Activated T-helper 1 cell treated with Interleukin-2 at 50 U/mL for 16 hours (primary cell): ENCODE measurements at places on chromosomes 5 and 9.

- no peak for DNase-seq
Measured at GRCh38 chr5:178413988-178414387, 176.2 kb downstream of the COL23A1 start.

DNA sequence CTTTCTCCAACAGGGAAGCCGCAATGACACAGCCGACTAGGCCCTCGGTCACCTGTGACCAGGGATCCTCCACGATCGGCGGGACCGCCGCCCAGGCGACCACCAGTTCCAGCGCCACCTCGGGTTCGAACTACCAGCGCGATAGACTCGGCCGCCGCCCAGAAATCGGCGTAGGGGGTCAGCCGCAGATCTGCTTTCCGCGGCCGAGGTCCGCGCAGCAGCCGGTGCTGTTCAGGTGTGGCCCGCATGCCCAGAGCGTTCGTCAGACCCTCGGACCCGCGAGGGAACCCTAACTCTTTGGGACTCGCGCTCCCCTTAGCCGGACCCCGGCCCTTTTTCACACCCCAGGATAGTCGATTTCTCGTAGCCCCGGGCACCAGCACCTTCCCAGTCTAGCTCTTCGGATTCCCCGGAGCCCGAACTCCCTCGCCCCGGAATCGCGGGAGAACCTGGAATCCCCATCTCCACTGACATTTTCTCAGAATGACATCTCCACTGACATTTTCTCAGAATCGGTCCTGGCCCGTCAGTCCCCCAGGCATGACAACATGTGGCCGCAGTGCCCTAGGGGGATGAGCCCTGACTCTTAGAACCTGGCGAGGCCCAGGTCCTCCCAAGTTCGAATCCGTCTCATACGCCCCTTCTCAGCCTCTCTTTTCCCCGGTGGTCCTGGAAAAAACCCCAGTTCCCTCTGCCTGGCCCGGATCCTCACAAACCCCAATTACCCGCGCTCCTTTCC lies 428 bp downstream of the C5orf52 start:
- DNase-seq: no peak

GRCh38 chr5:129204525-129204924 lies 110.0 kb downstream of the ISOC1 start:
- DNase-seq: no peak

DNA sequence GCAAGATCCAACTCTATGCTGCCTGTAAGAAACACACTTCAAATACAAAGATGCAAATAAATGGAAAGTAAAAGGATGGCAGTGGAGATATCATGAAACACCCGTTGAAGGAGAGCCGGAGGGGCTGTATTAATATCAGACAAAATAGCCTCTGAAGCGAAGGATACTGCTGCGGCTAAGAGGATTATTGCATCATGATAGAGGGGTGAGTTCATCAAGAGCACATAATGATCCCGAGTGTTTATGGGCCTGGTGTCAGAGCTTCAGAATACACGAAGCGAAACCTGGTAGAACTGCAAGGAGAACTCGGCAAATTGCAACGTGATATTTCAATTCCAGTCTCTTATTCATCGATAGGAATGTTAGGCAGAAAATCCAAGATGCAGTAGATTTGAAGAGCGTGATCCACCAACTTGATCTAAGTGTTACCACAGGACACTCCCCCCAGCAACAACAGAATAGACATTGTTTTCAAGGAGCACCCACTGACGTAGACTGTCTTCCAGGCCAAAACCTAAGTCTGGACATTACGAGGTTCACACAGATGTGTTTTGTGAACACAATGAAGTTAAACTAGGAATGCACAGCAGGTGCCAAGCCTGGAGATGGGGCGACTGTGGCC lies 27.7 kb upstream of the QSOX2 start:
- no peak for DNase-seq
